ENCODE measurements at places on chromosomes 12 and 14. TPM values are rescaled to one million over a fixed set of nuclear protein-coding genes. Genes with fewer than 3 reads are reported as not detected.

The TAS2R46 gene
- total RNA-seq = 1.2 TPM

The DLK1 gene
- total RNA-seq = not detected

The VEZT gene
- total RNA-seq = 37.1 TPM

The LRP1-AS gene
- not detected for total RNA-seq

The ST8SIA1 gene
- total RNA-seq = 0.19 TPM

The MANSC1 gene
- 0.14 TPM for total RNA-seq

All from activated naive CD4-positive, alpha-beta T cell treated with anti-CD3 and anti-CD28 coated beads, Interleukin-2, amount 10 ng/mL, durations not matched to agents 5 hours and 36 hours (primary cell).